ENCODE measurements at places on chromosomes 2 and 18.

- DNase-seq = no peak
Measured at GRCh38 chr2:60867848-60868247, 13.5 kb upstream of the REL start.

DNA sequence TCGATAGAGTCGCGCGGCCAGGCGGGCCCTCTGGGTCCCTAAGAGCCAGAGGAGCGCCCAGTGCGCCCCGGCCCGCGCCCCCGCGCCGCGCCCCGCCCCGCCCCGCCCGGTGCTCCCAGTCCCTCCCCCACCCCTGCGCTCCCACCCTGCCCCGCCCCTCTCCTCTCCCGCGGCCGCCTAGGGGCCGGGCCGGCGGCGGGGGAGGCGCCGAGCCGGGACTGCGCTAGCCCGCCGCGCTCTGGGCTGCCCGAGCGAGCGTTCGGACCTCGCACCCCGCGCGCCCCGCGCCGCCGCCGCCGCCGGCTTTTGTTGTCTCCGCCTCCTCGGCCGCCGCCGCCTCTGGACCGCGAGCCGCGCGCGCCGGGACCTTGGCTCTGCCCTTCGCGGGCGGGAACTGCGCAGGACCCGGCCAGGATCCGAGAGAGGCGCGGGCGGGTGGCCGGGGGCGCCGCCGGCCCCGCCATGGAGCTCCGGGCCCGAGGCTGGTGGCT lies at the start of gene GPC1:
Gene GPC1 (plus strand): TSS at position 207 of the 491 bp plus-strand sequence. CDS start 256 bp downstream, at position 463.
- peak; percentile 84 for DNase-seq

GRCh38 chr18:50038448-50038847 lies 156.5 kb downstream of the MYO5B start:
- no peak for DNase-seq

- peak; percentile 97 for DNase-seq
Measured at GRCh38 chr2:38720613-38721241, 30.4 kb downstream of the SRSF7 start.

- DNase-seq = no peak
Measured at GRCh38 chr2:31327505-31327904, 87.0 kb downstream of the XDH start.

DNA sequence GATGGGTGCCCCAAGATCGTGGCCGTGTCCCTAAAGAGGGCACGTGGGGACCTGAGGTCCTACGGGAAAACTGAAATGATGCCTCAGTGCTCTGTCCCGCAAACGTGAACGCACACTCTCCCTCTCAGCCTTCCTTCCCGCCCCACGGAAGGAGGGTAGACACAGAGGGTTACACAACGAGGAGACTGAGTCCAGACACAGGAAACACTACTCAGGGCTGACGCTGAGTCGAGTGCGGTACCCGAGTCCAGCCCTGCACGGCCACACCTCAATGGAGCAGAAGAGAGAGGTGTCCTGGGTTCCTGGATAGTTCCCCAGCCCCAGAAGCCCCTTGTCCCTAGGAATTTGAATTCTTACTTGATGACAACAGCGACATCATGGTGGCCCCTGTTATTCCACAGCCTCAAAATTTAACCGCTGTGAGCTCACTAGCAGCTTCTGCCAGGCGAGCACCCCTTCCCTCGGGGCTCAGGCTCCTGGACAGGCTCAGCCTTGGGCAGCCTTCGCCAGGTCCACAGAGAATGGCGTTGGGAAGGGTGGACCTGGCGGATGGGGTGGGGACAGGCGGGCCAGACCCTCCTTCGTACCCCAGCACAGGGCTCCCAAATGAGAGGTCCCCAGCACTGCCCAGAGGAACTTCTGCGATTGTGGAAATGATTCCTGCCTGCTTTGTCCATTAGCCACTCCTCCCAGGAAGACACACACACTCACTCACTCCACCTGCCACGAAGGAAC lies 980 bp upstream of the RNPEPL1 start:
- DNase-seq = no peak

GRCh38 chr18:56509656-56510055 lies 128.7 kb downstream of the TXNL1 start:
- DNase-seq = no peak

DNA sequence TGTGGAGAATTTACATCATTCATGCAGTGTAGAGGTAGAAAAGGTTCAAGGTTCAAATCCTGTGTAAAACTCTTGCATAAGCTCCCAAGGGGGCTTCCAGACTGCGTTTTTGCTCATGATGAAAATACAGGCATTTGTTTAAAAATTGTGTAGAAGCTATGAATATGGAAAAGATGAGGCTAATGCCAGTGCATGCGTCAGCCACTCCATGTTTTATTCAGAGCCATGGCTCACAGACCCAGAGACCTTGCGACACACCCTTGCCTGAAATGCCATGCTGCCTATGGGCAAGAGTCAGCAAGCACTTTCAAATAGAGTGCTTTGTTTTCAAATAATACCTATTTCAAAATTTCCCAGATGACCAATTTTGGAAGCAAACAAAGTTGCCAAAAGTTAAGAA lies 262.3 kb downstream of the TRIB2 start:
- DNase-seq = no peak

DNA sequence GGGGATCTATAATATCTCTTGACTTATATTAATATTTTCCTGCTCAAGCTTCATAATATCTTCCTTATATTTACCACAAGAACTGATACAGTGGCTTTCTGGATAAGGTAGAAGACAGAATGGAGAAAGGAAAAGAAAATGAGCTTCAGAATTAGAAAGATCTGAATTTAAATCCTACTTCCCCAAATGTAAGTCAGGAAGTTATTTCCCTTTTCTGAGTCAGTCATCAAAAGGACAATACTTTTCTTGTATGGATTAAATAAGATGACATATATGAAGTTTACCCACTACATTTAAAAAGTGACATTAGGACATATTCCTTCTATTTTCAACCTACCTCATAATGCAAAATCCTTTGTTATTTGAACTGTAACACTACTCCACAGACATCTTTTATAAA lies 19.0 kb downstream of the KRCC1 start:
- DNase-seq = no peak

DNA sequence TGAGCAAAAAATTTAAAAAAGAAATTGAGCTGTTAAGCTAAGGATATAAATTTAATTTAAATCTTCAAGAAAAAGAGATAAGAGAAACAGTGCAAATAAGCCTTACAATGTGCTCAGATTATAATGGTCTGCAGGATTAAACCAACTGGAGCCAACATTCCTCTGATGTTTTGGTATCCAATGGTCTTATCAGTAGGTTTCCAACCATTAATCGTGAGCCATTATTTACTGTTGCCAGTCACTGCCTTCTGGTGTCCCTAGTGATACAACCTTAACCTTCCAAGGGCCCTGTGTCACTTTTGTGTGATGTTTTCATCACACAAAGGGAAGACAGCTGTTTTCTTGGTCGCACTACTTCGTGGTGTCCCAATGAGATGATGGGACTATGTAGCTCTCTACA lies 134.5 kb upstream of the CTAGE1 start:
- DNase-seq = no peak

- peak; percentile 38 for DNase-seq
Measured at GRCh38 chr2:212387146-212387545, 151.5 kb downstream of the ERBB4 start.

- DNase-seq = no peak
Measured at GRCh38 chr2:186498834-186499233, 12.8 kb downstream of the ZC3H15 start.

- no peak for DNase-seq
Measured at GRCh38 chr2:230601510-230601909, 111.1 kb upstream of the CAB39 start.

DNA sequence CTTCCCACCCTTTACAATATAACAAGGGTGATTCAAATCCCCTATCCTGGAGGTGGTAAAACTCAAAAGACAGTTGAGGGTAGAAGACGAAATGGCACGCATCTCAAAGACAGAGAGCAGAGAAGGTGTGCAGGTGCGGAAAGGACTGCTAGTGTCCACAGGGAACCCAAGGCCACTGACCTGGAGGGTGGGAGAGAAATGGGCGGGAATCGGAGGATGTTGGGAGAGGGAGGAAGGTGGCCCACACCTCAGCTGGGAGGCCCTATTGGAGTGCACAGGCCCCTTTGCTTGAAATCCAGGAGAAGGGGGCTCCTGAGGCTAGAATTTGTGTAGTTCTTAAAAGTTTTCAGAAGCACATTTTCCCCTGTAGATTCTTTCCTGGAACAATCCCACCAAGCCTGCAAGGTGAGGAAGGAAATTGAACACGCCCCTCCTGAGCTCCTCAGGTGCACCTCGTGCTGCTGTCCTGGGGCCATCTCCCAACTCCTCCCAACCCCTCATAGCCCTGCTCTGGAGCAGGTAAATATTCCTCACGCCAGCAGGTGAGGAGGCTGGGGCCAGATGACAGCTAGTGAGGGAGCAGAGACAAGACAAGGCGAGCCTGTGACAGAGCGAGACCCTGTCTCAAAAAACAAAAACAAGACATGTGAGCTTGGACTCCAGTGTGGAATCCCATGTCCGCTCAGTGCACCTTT lies 99.3 kb downstream of the MCFD2 start:
- no peak for DNase-seq

DNA sequence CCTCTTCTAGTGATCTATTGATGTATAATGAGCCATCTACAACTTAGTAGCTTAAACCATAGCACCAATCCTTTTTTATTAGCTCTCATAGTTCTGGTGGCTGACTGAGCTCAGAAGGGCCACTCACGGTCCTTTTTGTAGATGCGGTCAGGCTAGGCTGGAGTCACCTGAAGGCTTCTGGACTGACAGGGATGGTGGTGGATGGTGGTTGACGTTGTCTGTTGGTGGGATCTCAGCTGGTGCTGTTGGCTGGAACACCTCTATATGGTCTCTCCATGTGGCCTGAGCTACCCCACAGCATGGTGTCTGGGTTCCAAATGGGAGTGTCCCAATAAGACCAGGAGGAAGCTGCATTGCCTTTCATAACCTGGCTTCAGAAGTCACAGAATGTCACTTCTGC lies 68.0 kb downstream of the BCL2L11 start:
- no peak for DNase-seq

GRCh38 chr2:54329482-54330161 lies 73.6 kb upstream of the TSPYL6 start:
- no peak for DNase-seq

All from fibroblast of skin of abdomen (primary cell).